AG08396 (cell line): ENCODE measurements at places on chromosomes 2 and 18.

GRCh38 chr2:190718652-190719526 is 70.0 kb downstream of the NAB1 start:
- DNase-seq: peak; percentile 7

- peak; percentile 55 for DNase-seq
These were observed 128.5 kb upstream of the RAB12 start for GRCh38 chr18:8480506-8481328.

DNA sequence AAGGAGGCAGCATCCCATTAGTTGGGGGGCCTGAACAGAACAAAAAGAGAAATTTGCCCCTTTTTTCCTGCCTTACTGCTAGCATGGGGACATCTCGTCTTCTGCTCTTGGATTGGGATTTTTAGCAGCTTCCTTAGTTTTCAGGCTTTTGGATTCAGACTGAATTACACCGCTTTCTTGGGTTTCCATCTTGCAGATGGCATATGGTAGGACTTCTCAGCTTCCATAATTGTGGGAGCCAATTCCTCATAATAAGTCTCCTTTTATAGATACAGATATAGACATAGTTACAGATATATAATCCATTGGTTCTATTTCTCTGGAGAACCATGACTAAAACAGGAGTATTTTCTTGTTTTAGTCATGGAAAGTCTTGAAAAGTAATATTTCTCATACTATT is 5.2 kb upstream of the RAPGEF4 start:
- DNase-seq: no peak

- DNase-seq: no peak
These were observed 87.1 kb downstream of the TSHZ1 start for GRCh38 chr18:75297731-75298130.

- DNase-seq: no peak
These were observed 25.4 kb downstream of the KIF5C start for GRCh38 chr2:148900350-148900837.

- DNase-seq: no peak
These were observed 117.2 kb upstream of the NCK2 start for GRCh38 chr2:105627534-105627933.

GRCh38 chr18:63736876-63737275 is 34.1 kb downstream of the SERPINB11 start:
- no peak for DNase-seq

DNA sequence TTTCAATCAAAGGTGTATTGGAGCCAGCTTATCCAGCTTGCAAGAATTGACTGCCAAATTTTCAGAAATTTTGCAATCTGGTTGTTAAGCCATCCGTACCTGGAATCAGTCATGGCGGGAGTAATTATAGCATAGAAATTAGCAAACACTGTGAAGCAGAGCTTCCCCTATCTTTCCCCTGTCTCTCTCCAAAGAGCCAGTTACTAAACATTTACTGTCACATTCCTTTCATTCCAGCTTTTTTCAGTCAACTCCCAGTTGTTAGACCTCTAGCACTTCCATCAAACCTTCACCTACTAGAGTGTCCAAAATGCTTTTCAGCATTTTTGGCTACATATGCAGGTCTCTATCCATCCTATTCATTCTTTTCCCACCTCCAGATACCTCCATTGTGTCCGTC is 137.4 kb downstream of the MC4R start:
- no peak for DNase-seq
